Retina (tissue), 1 donor: ENCODE measurements at places on chromosomes 6 and 20.
A peak's percentile ranks its signal among the peaks of the same experiment; 100 is the strongest.

DNA sequence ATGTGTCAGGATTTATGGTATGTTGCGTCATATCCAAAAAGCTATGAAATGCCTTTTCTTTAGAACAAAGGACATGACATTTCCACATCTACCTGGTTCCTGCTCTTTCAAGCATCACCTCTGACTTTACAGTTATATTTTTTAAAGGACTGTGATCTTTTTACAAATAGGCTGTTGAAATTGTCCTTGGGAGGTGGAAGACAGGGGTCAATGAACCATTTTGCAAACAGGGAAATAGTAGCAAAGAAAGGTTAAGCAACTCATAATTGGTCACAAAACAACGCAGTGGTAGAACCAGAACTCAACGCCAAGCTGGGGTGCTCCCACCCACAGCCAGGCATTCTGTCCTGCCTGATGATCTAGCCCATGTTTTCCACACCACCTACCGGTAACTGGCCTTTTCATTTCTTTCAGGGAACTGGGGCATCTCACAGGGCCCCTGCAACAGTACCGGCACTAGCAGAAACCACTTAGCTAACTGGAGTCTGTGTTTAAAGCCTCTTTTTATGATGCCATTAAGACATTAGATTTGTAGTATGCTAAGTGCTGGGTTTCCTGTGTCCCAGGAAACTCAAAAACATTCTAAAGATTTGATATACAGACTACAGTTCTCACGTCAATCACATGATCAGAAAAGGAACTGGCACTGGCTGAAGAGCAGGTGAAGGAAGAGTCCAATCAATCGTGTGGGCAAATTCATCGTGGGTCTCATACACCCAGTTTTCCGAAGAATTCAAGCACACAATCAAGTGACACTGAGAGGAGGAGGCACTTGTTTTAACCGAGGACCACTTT lies 13.9 kb downstream of the ZNF217 start:
- no peak for DNase-seq

DNA sequence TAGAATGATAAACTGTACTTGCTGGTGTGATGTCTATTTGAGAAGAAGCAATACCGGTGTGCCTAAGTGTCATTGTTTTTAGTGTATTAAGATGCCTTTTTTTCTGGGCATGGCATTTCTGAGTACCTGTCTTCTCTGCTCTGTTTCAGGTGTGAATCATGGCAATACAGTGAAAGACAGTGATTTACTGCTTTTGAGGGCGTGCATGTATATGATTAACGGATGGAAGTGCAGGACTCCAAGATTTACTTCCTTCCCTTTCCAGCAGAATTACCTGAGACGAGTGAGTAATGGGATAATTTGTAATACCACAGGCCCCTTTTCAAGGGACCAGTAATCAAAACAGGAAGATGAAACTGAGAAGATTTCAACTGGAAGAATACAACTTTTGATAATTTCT lies 315.8 kb downstream of the SOX4 start:
- DNase-seq = no peak

- DNase-seq = no peak
These were observed 122.2 kb downstream of the FYN start for GRCh38 chr6:111750753-111751673.

DNA sequence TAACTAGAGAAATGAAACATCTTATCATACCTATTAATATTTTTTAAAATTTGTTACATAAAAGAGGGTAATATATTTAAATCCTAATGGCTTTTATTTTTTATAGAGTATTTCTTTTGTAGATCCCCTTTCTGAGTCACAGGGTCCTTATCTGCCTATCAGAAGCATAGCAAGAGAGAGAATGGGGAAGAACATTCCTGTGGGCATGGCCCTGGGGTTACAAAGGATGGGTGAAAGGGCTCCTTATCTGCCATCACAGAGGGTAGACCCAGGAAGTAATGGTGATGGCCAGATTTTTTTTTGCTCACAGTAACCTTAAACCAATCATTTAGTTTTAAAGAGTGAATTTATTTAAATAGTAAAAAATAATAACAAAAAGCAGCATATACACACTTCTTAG lies 582.1 kb upstream of the HTR1E start:
- DNase-seq = no peak

DNA sequence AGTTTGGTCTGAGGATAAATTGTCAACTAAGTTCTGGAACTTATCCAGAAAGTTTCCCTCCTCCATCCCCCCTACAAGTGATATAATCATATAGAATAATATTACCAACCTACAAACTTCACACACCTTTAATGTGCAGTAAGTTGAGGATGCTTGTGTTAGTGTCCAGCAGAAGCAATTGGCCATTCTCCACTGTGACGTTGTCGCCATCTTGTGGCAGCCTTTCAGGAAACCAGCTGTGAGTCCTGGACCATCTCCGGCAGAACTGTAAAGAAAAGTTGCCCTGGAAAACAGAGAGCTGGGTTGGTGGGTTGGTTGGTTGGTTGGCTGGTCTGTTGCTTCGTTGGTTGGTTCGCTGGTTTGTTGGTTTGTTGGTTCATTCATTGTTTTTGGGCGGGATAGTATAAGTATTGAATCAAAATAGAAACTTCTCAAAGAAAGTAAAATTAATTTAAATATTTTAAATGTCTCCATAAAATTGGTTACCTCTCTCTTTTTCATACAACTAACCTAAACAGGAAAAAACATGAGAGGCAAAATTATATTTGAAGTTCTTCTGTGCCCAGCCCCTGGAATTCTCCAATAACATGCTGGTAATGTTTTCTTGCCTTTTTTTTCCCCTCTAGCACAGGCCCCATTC lies 127.5 kb downstream of the PKHD1 start:
- DNase-seq = peak; percentile 77

- DNase-seq = peak; percentile 15
These were observed 980 bp downstream of the MBOAT1 start for GRCh38 chr6:20211037-20211940.

- DNase-seq = no peak
These were observed 132.1 kb downstream of the PREX1 start for GRCh38 chr20:48695738-48696137.

DNA sequence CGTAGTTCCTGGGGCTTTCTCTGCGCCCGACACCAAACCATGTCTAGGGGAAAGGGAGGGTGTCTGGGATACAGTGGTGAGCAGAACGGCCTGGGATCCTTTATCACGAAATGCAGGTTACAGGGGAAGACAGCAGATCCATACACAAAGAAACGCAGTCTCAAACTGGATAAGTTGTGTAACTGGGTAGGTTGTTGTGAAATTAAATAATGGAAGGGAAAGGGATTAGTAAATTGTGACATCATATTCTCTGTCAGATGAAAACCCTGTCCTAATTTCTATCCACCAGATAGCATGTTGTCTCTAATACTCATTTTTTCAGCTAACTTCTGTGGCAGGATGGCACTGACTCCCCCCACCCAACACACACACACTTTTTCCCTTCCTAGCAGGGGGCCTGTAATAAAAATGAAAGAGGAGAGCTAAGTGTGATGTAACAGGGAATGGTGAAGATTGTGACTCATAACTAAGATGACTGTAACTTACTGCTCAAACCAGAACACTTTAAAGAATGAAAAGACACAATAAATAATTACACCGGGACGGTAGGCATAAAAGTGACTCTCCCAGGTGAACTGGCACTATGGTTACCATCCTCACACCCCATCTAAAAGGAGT lies 769 bp upstream of the TRPC4AP start:
- DNase-seq = no peak

GRCh38 chr6:156883497-156884252 lies 106.5 kb downstream of the ARID1B start:
- no peak for DNase-seq

DNA sequence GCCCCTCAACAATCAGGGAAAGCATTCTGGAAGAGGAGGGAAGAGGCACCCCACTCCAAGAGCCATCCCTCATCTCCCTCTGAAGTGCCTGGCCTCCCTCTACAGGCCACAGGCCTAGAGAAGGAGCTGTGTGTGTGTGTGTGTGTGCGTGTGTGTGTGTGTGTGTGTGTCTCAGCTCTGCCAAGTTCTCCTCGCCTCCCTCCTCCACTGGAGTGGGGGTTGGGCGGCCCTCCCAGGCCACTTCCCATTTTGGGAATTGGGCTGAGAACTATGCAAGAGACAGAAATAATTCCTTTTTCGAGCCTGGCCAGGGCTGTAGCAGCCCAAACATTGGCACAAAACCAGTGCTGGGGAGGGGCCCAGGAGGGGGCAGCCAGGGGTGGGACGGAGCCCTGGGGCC lies 35.7 kb downstream of the KCNB1 start:
- no peak for DNase-seq

DNA sequence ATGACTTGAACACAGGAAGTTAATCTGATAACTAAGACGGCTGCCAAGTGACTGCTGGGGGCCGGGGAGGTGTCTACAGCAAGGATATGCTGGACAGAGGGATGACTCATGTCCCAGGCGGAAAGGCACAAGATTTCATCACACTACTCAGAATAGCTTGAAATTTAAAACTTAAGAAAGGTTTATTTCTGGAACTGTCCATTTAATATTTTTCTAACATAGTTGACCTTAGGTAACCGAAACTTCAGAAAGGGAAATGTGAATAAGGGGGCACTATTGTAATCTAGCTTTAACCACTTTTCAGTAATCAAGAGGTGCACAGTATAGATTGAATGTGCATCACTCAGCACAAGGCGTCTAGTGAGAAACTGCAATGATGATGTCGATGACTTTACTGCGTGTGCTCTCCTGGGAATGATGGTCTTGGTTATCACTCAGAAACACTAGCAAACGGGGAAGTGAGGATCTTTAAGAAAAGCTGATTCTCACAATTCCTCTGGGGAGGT lies 171.5 kb downstream of the QKI start:
- no peak for DNase-seq

DNA sequence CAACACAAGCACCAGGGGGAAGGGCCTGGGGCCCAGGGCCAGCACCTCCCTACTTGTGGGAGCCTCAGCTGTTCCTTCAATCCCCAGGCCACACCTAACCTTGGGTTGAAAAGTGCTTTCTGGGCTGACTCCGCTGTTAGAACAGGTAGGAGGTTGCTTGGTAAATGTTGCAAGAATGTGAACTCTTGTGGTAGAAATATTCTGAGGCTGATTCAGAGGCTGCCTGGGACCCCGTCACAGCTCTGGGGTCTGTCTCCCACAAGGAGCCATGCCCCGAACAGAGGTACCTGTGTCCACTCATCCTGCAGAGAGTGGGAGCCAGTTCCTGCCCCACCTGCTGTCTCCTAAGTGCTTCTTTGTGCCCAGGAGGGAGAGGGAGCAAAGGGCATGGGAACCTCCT lies 14.4 kb upstream of the MAS1L start:
- no peak for DNase-seq

DNA sequence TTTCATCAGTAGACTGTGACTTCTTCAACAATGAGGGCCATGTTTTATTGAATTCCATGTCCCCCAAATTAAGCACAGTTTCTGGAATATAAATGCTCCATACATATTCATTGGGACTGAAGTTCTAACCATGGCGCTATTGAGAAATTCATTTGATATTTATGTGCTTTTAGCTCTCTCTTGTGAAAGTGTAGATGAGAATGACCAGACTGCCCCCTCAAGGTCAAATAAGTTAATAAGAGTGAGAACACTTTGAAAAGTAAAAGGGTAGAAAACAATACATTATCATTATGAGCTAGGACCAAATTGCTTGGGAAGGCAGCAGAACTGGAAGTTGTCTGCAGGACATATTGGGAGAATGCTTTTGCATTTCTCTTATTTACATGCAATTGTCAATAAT lies 597.9 kb downstream of the EPM2A start:
- no peak for DNase-seq

- DNase-seq = no peak
These were observed 109.8 kb downstream of the UBE3D start for GRCh38 chr6:82955841-82956240.
